CD4-positive, alpha-beta memory T cell (primary cell): ENCODE measurements at places on chromosomes 4 and X.

- no peak for DNase-seq
These were observed 14.7 kb downstream of the YY2 start for GRCh38 chrX:21870494-21870893.

GRCh38 chr4:2177443-2178093 is 64.4 kb downstream of the HAUS3 start:
- DNase-seq, result no peak

GRCh38 chr4:52407545-52407944 is 251.6 kb downstream of the USP46 start:
- no peak for DNase-seq

DNA sequence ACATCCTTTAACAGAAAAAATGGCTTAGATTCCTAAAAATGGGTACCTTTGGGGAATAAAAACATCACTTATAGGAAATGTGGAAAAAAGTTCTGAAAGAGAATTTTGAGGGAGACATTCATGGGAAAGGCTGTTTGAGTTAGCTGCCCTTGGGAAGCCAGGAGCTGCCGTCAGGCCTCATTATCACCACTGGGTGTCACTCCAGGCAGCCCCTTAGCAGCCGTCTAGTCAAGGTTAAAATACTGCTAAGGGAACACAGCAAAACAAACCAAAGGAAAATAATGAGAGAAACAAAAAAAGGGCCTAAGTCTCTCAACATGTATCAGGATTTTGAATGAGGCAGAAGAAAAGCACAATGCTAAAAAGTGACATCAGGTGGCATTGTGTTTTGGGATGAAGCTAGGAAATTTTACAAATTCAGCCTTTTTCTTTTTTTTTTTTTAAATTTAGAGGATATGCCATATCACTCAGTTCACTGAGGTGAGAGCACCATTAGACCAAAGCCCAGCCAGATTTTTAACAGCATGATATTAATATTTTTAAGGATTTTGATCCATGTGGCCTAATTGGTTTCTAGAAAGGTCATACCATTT is 235.3 kb downstream of the GPAT3 start:
- DNase-seq, result no peak

DNA sequence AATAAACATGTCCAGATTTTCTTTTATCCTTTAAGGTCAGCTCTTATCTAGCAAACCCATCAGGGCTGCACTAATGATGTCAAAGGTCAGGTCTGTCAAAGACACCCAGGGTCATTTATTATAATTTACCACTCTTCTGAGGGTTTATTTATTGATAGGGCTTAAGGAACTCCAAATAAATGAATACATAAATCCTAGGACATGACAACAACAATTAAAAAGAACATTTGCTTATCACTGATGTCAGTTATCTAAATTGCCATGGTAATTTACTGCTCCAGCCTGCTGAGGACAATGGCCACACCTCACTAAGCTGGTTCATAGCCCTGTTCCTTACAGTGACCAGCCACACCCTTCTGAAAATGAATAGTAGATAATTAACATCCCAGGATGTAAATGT is 317.1 kb downstream of the UNC5C start:
- no peak for DNase-seq

DNA sequence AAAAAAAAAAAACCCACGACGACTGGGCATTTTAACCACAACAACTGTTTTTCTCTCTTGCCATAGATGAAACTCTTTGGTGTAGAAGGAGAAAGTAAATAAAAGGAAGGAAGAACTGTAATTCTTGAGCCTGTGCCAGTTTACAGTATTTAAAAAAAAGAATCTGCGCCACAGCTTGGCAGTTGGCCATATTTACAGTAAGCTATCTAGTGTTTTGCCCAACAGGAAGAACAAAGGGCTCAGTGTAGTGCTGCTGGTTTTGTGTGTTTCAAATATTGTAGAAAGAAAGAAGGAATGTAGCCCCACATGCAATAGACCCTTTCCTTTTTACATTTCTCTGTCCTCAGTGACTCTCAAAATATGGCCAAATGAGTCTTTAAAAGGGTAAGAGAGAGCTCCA is 66.1 kb downstream of the NR3C2 start:
- peak; percentile 62 for DNase-seq

- DNase-seq, result no peak
These were observed 276.3 kb upstream of the GALNT7 start for GRCh38 chr4:172892300-172892699.

DNA sequence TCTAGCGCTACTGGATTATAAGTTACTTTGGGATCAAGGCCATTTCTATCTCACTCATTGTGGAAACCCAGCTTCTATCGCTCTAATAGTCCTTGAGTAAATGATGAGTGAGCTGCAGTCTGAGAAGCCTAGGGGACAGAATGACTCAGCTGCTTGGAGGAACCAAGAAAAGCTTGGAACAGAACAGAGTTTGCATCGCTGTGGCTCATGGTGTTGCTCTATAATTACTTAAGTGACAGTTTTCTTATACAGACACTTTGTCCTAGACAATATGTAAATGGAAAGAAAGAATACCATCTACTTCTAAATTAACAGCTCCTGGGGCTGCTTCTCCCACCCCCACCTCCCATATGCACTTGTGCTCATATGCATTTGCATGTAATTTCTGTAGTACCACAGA is 156.9 kb downstream of the SLIT2 start:
- DNase-seq, result no peak

GRCh38 chr4:84366161-84366560 is 132.9 kb downstream of the NKX6-1 start:
- no peak for DNase-seq

- no peak for DNase-seq
These were observed 105.7 kb downstream of the HMX1 start for GRCh38 chr4:8765631-8766590.

DNA sequence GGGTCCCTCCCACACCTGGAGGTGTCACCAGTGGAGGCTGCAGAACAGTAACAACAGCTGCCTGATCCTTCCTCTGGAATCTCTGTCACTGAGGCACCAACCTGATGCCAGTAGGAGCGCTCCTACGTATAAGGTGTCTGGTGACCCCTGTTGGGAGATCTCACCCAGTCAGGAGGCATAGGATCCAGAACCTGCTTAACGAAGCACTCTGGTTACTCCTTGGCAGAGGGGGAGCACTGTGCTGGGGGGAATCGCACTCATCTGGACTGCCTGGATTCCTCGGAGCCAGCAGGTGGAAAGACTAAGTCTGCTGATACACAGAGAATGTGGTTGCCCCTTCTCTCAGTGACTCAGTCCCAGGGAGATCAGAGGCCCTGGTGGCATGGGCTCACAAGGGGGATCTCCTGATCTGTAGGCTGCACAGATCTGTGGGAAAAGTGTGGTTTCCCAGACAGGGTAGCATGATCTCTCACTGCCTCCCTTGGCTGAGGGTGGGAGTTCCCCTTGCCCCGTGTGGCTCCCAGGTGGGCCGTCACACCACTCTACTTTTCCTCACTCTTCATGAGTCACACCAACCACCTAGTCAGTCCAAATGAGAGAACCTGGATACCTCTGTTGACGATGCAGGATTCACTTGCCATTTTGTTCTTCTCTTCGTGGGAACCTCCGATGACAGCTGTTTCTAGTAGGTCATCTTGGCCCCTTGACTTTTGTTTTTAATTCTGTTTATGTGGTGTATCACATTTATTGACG is 305.9 kb downstream of the IDS start:
- DNase-seq, result no peak

- no peak for DNase-seq
These were observed 83.5 kb downstream of the NPNT start for GRCh38 chr4:105978684-105979296.

GRCh38 chrX:15395789-15396188 is 11.6 kb upstream of the VEGFD start:
- no peak for DNase-seq

DNA sequence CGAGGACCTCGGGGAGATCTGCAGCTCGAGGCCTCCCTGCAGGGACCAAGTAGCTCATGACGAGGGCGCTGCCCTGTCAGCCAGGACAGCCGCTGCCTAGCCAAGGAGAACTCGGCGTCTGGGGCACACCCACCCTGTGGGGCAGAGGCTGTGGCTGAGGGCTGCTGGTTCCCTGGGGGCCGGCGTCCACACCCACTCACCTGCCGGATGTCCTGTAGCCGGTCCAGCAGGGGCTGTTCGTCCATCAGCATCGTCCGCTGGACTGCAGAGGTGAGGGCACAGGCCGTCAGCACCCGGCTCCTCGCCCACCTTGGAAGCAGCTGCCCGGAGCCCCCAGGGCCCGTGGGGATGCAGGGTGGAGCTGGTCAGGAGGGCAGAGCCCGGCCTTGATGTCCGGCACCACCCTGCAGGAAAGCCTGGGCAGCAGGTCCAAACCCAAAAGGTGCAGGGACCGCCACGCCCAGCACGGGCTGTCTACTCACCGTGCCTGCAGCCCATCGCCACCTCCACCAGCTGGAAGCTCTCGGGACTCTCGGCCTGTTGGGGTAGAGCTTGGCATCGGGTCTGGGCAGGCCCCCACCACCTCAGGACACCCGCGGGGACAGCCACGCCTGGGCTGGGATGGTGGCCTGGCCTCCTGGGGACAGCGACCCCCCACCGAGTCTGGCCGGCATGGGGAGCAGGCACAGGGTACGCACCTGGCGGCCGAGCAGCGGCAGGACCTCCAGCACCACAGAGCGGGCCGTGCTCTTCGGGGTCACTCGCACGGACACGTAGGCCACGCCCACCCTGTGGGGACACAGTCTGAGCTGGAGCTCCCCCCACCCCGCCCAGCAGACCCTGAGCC is 6.9 kb downstream of the DGKQ start:
- no peak for DNase-seq

DNA sequence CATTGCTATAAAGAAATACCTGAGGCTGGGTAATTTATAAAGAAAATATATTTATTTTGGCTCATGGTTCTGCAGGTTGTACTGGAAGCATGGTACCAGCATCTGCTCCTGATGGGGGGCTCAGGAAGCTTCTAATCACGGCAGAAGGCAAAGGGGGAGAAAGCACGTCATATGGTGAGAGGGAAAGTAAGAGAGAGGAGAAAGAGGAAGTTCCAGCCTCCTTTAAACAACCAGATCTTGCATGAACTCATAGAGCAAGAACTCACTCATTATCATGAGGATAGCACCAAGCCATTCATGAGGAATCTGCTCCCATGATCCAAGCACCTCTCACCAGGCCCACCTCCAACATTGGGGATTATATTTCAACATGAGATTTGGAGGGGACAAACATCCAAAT is 125.0 kb upstream of the GRPR start:
- DNase-seq, result no peak

- DNase-seq, result no peak
These were observed 1.1 kb downstream of the CFAP99 start for GRCh38 chr4:2419814-2420213.

DNA sequence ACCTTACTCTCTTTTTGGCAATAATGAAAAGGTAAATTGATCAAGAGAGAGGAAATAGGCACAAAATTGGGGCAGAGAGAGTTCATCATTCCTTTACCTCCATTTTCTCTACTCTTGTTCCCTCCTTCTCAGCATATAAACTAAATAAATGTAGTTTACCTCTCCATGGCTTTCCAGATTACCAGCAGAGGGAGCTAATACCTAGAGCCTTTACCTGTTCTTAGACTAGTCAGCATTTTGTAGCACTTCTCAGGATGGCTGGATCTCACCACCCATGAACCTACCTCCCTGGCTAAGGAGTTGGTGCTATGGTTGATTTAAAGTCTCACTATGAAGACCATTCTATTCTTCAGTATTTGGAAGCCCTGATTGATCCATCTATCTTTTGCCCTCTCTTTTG is 15.7 kb downstream of the OFD1 start:
- peak; percentile 45 for DNase-seq

GRCh38 chr4:174928575-174929253 is 10.6 kb downstream of the ADAM29 start:
- no peak for DNase-seq

- DNase-seq, result no peak
These were observed 1.1 kb downstream of the OCIAD2 start for GRCh38 chr4:48905363-48906015.

- no peak for DNase-seq
These were observed 19.4 kb downstream of the SEPTIN11 start for GRCh38 chr4:76968937-76969336.

DNA sequence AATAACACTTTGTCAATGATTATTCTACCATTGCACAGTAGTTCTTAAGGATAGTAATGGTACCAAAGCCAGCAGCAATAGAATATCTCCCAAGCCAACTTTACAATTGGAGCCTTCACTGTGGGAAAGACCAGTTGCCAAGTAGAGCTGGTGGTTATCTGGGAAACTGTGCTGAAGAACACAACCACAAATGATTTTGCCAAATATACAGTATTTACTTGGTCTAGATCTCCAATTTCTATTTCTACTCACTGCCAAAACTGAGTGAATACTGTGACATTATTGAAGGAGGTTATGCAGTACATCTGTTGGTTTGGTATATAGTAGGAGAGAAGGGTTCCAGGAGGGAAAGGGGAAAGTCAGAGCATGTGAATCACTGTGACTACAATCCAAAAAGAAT is 3.8 kb downstream of the TET2 start:
- DNase-seq, result no peak

DNA sequence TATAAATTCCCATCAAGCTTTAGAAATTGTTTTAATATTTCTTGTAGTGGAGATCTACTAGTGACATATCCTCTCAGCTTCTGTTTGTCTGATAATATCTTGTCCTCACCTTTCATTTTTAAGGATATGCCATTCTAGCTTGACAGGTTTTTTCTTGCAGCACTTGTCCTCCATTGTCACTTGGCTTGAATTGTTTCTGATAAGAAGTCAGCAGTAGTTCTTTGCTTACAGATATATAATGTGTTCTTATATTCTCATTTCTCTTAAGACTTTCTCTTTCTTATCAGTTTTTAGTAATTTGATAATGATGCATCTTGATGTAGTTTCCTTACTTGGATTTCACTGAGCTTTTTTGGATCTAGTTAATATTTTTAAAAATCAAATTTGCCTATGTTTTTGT is 120.6 kb upstream of the NUDT6 start:
- DNase-seq, result no peak

- DNase-seq, result no peak
These were observed 47.3 kb upstream of the ACSL1 start for GRCh38 chr4:184873054-184873453.
